Retina (tissue), 1 donor: ENCODE measurements at places on chromosomes 7 and 10.
A peak's percentile ranks its signal among the peaks of the same experiment; 100 is the strongest.

- no peak for DNase-seq
Observed at GRCh38 chr10:3148994-3149393, 23.6 kb downstream of the PITRM1 start.

DNA sequence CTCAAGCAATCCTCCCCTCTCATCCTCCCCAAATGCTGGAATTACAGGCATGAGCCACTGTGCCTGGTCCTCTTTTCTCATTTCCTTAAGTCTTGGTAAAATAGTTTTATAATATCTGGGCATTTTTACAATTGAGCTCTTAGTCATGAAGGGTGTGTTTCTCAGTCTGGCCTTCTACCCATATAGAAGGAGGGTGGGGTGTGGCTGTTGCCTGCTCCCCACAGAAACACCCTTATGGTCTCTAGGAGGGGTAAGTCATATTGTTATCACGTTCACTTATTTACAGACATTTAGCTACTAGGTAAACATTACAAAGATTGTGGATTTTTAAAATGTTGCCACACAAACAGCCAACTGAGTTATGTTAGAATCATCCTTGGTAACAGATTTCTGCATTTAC lies 6.7 kb upstream of the OTUD1 start:
- no peak for DNase-seq

- DNase-seq = no peak
Observed at GRCh38 chr10:3935933-3936359, 150.9 kb upstream of the KLF6 start.

DNA sequence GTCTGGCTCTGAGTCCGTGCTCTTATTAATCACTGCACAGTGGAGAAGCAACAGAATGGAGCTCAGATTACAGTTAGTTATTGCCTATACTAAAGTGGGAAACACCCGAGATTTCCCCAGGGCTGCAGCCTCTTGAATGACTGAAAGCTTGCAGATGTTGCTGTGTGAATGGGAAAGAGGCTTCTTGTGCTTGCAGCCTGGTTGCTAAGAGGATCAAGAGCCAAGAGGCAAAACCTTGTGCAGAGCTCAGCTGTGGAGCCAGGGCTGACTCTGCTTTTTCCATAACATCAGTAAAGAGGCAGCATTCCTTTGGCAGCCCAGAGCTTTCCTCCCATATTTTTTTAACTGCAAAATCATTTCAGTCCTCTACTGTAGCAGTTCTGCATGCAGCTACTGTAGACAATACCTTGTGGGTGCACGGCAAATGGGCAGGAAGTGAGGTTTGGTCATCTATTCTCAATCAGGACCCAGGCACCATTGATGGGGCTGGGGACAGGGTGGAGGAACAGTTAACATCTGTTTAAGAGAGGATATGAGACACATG lies 86.5 kb downstream of the RALA start:
- peak; percentile 15 for DNase-seq

DNA sequence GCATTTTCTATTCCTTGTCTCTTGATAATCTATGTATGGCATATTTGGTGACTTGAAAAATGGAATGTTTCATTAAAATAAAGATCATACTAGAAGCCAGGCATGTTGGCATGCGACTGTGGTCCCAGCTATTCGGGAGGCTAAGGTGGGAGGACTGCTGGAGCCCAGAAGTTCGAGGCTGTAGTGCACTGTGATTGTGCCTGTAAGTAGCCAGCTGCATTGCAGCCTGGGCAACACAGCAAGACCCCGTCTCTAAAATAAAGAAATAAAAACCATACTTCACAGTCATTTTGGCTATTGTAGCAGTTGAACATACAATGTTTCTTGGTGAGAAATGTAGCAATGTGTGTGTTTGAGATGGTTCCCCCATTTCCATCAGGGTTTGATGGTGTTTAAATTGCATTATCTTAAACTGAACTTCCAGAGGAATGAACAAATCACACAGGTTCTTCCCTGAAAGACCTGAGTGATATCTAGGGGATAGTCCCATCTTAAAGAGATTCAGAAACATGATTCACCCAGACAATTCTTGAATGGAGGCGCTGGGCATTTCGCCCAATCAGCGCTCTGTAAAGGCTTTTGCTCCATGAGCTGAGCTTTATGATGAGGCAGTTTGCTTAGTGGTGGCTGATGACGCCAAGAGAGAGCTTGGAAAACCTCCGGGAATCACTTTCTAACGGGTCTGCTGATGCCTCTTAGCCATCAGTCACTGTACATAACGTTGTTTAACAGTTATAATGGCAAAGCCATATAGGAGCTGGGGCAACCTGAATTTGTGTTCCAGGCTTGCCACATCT lies 19.4 kb upstream of the BTBD16 start:
- DNase-seq = no peak

GRCh38 chr10:73340121-73340520 lies 18.5 kb downstream of the CFAP70 start:
- DNase-seq = no peak

- DNase-seq = no peak
Observed at GRCh38 chr10:84204122-84204521, 9.8 kb downstream of the CDHR1 start.

GRCh38 chr10:119406601-119407253 lies 135.8 kb downstream of the RGS10 start:
- DNase-seq = no peak

- peak; percentile 10 for DNase-seq
Observed at GRCh38 chr7:23893942-23894891, 184.2 kb downstream of the STK31 start.

GRCh38 chr10:53209944-53210611 lies 437.5 kb upstream of the MBL2 start:
- DNase-seq = peak; percentile 25

DNA sequence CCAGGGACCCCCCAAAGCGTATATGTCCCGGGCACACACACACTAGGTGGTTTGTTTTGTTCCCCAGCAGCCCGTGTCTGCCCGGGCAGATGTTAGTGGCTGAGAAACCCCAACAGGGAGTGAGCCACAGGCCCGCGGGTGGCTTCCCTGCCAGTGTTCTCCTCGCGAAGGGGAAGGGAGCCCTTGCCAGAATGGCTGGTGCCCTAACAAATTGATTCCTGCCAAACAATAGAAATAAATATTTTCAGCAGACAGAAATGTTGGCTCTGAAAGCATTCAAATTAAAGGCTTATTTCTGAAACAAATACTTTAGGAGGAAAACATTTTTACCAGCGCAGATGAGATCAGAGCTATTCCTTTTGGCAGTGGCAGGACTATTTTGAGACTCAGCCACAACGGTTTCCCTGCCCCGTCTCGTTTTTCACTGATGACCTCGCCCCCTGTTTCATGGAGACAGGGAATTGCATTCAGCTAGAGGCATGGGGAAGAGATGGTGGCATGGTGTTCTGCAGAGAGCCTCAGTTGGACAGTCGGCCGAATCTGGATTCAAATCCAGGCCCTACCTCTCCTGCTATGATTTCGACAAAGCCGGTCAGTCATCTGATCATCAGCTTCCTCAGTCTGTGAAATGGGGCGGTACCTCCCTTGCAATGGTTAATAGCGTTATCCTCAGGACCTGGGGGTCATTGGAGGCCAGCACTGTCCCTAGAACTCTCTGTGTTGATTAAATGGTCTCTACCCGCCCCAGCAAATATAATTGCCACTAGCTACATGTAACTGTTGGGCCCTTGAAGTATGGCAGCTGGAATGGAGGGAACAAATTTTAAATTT lies 84.5 kb downstream of the CUX1 start:
- DNase-seq = no peak

DNA sequence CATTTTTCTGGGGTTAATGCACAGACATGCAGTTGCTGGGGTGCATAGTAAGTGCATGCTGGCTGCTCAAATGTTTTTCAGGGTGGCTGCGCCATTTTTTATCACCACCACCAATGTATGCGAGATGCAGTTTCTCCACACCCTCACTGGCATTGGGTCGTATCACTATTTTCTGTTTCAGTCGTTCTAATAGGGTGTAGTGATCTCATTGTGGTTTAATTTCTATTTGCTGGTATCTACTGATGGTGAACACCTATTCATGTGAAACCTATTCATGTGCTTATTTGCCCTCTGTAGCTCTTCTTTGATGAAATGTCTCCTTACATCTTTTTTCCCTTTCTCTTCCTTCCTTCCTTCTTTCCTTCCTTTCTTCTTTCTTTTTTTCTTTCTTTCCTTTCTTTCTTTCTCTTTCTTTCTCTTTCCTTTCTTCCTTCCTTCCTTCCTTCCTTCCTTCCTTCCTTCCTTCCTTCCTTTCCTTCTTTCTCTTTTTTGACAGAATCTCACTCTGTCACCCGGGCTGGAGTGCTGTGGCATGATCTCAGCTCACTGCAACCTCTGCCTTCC lies 84.3 kb downstream of the ELFN1 start:
- no peak for DNase-seq

GRCh38 chr7:140876519-140877248 lies 48.0 kb downstream of the BRAF start:
- DNase-seq = no peak

DNA sequence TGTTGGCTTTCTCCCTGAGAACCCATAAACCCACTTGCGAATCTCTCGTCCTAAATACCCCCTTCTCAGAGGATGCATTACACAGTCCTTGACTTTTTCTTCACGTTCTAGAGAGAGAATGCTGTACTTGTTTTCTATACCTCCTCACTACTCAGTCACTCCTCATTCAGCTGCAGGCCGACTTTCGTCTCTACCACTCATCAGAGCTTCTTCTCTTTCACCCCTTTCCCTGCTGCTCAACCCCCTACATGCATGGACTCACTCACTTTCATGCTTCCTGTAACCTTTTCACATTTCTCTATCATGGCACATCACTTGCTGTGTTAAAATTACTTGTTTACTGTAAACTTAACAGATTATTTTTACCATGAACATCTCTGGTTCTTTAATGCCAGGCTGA lies 19.8 kb downstream of the MDFIC start:
- DNase-seq = no peak

- DNase-seq = no peak
Observed at GRCh38 chr7:84469034-84469433, 274.4 kb upstream of the SEMA3A start.

GRCh38 chr10:61071580-61071979 lies 127.6 kb upstream of the RHOBTB1 start:
- DNase-seq = no peak

DNA sequence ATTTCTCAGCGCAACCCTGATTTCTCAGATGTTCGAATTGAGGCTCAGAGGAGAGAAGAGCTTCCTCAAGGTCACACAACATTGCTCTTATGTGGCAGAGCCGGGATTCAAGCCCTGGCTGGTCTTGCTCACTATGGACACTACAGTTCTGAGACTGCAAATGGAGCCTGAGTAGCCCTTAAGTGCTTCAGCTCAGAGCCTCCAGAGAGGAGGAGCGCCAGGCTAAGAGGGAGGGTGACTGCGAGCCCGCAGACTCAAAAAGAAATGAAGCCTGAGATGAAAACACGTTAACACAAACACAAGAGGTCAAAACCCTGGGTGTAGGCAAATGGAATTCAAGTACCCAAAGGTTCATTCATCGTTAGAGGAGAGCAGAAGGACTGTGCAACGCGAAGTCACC lies 13.9 kb downstream of the ARHGAP22 start:
- DNase-seq = peak; percentile 45

DNA sequence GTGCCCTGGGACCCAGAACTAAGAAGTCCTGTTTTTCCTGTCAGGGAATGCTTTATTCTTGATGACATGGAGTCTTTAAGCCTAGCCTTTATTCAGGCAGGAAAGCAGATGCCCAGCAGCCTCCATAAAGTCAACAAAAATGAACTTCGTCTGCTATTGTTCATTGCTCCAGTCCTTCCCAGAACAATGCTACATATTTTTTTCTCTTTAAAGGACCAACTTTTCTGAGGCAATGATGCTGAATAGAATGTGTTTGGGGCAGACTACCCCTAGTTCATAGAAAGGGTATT lies 47.6 kb upstream of the PDCD4 start:
- DNase-seq = no peak

DNA sequence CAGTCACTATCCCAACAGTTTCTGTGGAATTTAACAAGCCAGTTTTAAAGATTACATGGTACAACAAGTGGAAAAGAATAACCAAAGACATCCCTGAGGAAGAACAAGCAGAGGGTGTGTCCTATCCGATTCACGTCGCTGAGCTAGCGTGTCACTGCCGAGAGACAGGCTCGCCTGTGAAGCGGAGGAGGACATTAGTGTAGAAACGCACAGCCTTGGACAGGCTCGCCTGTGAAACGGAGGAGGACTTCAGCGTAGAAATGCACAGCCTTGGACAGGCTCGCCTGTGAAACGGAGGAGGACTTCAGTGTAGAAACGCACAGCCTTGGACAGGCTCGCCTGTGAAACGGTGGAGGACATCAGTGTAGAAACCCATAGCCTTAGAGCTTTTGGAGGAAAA lies 52.7 kb upstream of the INPP5A start:
- DNase-seq = no peak

DNA sequence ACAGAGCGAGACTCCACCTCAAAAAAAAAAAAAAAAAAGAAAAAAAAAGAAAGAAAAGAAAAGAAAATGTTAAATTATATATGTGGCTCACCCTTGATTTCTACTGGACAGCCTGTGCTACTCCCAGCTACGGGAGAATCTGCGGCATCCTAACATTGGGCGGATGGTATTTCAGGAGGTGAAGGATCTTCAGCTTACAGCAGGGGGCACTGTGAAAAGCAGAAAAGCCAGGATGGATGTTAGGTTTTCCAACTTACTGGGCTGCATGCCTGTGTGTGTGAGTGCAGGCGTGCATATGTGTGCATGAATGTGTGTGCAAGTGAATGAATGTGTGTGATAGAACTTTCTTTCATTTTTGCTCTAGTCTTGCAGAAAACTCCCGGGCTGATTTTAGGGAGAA lies 1066.5 kb downstream of the TYW1 start:
- no peak for DNase-seq

GRCh38 chr7:71372991-71373390 lies 241.0 kb downstream of the GALNT17 start:
- DNase-seq = no peak

- no peak for DNase-seq
Observed at GRCh38 chr10:101140950-101141615, 10.0 kb downstream of the TLX1 start.

- no peak for DNase-seq
Observed at GRCh38 chr10:37236093-37236492, 110.7 kb downstream of the ANKRD30A start.

- peak; percentile 68 for DNase-seq
Observed at GRCh38 chr10:33832124-33832787, 497.8 kb upstream of the NRP1 start.

- DNase-seq = no peak
Observed at GRCh38 chr10:130339091-130339490, 202.9 kb downstream of the GLRX3 start.

DNA sequence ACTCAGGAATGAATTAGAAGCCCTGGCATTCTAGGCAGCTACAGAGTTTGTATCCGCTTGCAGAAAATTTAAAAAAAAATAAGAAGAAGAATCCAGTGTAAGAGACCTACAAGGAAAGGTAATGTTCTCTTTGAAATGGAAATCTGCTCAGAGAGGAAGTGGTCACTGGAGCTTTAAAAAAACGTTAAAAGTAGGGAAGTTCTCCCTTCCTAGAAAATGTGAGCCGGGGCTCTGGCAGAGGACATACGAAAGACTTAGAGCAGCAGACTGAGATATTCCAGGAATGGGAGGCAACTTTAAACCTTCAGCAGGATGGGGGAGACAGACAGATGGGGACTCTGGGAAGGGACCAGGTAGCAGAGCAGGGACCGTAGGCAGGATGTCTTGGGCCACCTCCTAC lies 149.4 kb upstream of the NPS start:
- no peak for DNase-seq
